Ecto neural progenitor cell (in vitro differentiated cells): ENCODE measurements at places on chromosomes 12 and 14.
A peak's percentile ranks its signal among the peaks of the same experiment; 100 is the strongest.

DNA sequence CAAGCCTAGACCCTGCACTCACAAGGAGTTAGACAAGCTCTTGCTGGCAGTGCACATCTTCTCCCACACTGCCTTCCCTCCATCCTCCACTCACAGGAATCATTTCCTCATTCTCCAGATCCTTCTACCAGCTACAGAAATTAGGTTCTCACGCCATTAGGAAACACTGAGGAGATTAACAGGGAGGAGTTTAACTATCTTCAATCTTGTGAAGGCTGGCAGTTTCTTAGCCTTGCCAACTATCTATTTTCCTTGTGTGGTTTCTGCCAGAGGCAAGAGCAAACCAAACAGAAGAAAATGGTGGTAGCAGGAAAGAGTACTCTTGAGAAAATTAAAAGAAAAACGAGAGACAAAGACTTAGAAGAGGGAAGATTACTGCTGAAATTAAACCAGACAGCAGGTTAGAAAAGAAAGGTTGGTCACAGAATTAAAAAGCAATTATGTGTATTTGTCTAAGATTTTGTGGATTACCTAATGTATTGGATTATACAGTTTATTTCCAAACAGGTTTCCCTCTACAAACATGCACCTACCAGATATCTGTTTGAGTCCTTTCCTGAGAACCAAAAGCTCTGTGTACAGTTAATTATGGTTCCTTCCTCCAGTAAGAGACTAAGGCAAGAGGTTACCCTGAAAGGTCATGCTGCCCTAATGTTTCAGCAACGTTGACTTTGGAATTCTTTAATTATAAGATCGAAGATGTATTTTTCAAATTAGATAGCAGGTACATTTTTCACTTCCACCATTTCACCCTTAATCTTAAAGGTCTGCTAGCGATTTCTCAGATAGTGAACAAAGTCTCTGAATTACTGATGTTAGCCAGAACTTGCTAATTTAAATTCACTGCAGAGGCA, 5.0 kb downstream of the RERG start:
- DNase-seq: no peak

DNA sequence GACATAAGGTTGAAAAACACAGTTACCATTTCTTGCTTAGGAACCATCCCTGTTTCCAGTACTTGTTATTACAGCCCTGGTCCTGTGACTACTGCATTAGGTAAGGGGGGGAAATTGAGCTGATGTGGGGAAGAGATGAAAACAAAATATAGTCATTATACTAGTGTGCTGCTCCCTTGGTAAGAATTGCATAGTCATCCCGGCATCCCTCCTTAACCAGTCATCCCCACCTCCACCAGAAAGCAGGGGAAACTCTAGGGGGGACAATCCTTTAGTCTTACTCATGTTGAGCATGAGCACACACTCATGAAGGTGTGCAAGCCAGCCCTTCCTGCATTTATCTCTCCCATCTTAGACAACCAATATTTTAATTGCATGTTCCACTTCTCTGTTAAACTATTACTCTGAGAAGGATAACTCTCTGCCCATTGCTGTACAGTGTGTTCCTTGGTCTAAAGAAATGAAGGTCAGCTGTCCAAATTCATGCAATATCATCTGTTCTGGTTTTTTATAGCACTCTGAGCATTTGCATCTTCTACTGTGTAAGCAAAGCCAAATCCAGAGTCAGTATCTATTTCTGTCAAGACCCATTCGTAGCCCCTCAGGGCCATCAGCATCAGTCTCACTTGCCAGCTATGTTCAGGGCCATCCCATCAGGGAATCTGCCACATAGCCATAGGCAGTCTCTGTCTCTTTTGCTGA, 46.8 kb downstream of the TMEM30B start:
- no peak for DNase-seq

DNA sequence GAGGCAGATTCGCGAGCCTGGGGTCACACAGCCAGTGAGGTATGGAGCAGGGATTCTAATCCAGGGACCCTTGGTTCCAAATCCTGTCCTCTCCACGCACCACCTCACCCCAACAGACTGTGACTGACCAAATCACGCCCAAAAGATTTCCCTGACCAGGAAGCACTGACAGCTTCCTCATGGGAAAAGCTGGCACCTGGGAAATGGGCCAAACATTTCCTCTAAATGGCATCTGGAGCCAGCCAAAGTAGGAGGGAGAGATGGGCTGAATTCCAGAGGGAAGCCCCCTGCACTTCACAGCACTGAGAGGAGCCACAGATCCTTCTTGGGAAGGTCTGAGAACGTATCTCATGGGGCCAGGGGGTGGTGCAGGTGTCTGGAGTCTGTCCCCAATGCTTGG, 28.8 kb downstream of the CCDC92 start:
- DNase-seq: no peak

- no peak for DNase-seq
These were observed 242.7 kb downstream of the ATXN7L3B start for GRCh38 chr12:74780182-74780849.

DNA sequence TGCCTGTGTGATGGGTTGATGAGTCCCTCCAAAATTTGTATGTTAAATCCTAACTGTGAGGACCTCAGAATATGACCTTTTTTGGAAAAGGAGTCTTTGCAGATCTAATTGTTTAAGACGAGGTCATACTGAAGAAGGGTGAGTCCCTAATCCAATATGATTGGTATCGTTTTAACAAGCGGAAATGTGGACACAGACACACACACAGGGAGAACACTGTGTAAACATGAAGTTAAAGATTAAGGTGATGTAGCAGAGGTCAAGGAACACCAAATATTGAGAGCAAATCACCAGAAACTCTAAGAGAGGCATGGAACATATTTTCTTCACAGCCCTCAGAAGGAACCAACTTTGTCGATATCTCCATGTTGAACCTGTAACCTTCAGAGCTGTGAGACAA, 1106.7 kb downstream of the SLC6A15 start:
- no peak for DNase-seq

- no peak for DNase-seq
These were observed 21.5 kb upstream of the YARS2 start for GRCh38 chr12:32777159-32777558.

DNA sequence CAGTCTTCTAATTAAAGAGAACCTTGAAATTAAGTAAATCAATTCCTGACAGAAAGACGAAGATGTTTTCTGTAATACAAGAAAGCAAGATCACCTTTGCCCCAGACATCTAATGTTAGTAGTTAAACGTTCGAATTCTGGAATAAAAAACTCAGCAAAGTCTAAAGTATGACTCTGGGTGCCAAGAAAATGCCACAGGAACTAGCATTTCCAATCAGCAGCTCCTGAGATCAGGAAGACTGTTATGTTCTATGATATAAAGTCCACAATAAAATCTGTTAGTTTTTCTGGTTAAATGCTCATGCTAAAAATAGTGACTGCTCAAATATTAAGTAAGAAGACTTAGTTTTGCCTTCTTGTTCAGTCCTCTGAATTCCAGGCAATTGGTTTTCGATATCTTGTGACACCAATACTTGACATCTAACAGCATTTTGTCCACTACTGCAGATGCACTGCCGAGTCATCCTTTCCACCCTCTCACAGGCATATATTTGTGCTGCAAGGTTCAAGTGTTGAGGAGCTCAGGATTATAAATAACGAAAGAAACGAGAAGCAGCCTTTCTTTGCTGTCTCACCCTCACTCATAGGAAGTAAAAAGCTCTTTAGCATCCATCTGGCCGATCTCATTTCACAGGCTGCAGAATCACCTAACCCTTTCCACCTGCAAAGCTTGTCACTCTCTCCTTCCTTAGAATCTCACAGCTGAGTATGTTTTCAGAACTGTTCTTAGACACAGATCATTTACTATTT, 32.0 kb downstream of the SSH1 start:
- DNase-seq: no peak

DNA sequence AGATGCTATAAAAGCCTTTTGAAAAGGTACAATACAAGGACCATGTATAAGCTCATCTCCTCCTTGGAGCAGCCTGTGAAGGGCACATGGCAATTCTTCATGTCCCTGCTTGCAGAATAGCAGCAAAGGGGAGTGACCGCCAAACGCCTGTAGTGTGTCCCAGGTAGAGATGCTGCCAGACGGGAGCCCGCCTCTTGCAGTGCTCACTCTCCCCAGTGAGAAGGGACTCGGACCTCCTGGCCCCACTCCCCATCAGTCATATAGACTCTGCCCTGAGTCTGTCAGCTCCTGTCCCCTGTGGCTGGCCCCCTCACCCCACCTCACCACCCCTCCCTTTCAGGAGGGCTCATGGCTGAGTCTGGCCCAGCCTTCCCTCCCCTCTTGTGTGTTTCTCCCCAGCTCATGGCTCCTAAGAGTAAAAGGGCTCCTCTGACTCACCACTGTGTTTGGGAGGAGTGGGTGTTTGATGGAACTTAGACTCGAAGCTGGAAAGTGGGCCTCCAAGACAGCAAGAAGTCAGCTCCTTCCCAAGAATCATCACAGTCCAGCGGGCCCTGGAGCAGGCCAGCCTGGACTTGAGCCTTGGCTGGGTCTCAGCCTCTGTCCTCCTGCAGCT, 40.9 kb downstream of the DEGS2 start:
- DNase-seq: no peak

- no peak for DNase-seq
These were observed 34.7 kb downstream of the CYP46A1 start for GRCh38 chr14:99718811-99719192.

DNA sequence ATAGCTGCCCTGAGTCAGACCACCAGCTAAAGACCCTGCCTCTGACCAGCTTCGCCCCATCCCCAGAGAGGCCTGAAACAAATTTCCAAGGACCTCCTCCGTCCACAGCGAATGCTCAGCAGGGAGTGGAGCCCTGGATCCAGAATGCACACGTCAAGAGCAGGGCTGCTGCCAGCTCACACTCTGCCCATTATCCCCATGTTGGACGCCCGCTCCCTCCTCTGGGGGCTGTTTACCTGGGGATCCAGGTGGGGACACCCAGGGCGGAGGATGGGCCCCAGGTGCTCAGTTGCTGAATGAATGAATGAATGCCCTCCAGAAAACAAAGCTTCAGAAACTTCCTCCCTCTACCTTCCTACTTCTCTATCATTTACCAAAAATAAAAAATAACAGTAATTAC, 18.1 kb downstream of the BCL11B start:
- DNase-seq: no peak

DNA sequence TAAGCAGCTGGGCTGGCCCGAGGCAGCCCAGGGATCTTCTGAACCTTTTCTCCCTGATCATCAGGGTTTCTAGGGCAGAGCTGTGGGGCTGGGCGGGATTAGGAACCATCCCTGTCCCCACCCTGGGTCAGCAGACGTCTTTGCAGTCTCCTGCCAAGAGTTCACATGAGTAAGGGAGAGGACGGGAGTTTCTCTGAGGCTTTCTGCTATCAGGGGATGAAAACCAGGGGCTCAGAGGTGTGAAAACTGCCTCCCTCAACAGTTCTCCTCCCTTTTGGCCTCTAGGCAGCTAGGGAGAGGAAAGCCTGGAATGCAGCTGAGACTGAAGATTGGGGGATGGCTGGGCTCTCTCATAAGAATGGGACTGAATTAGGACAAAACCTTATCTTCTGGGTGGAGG, 7.9 kb downstream of the ZNF385A start:
- no peak for DNase-seq

DNA sequence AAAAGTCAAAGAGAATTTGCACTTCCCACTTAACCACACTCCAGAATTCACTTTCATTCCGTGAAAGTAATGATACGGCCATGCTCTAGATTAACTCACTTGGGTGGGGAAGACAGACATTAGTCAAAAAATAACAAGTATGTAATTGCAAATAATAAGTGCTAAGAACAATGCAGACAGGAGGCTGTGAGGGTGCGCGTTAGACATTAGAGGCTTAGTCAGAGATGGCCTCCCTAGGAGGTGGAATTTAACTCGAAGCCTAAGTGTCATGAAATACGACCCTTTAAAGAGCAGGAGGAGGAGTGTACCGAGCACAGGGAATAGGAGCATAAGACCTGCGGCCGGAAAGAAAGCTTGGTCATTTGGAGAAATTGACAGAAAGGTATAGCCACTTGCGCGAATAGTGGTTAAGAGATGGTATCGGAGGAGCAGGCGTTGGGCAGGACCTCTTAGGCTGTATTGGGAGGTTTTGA, 628 bp downstream of the SNRPF start:
- no peak for DNase-seq

DNA sequence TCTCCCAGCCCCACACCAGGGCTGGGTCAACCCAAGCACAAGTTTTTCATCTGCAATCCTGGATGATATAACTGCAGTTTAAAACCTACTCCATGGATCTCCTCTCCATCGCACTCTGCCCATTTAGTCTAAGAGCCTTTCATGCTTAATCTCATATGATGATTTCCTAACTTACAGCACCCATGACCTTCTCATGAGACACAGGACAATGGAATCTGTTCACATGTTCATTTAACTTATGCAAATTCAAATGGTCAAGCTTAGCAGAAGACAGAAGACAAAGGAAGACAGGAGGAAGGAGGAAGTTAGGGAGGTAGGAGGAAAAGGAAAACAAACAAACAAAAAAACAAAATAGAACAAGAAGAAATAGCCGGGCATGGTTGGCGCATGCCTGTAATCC, 64.6 kb upstream of the PNMA1 start:
- no peak for DNase-seq

- DNase-seq: no peak
These were observed 51.3 kb upstream of the NPFF start for GRCh38 chr12:53558631-53559030.

- DNase-seq: no peak
These were observed 18.7 kb upstream of the FBRSL1 start for GRCh38 chr12:132471011-132471857.

- peak; percentile 73 for DNase-seq
These were observed 80.0 kb downstream of the NTF3 start for GRCh38 chr12:5511644-5512600.

- peak; percentile 87 for DNase-seq
These were observed 3.7 kb upstream of the SETD1B start for GRCh38 chr12:121799842-121800693.

DNA sequence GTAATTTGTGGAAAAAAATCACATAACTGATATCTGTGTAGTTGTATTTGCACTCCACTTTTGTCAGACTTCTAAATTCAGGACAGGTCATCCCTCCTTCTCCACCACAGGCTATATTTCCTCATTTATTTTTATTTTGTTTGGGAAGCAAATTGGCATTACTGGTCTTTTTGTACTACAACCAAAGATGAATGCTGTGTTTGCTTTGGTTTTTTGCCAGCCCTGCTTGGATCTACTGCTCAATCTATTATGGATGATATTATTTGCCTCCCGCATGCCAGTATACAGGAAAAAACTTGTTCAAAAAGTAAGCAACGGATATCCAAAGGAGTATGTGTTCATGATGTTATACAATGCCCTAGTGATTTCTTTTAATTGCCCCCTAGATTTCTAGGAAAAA, 948.8 kb downstream of the TRHDE start:
- no peak for DNase-seq

DNA sequence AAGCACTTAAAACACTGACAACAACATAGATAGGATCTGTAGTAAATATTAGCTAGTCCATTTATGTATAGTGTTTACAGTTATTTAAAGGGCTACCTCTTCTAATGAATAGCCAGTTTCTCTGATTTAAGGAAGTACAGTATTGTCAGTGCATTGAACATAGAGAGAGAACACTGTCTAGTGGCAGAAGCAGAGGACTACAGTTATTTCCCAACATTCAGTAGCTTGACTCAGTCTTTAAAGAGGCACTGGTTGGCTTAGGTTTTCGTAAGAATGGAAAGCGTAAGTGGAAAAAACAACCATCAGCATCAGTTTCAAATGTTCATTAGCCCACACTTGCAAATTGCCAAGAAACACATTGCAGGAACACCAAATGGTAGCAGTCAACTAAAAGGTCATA, 125.0 kb upstream of the HMGA2 start:
- DNase-seq: no peak
